Left lung (tissue), 14 donors: ENCODE measurements at places on chromosomes 5 and 9.

GRCh38 chr9:37676411-37676830 is 25.7 kb downstream of the FRMPD1 start:
- no peak for DNase-seq

DNA sequence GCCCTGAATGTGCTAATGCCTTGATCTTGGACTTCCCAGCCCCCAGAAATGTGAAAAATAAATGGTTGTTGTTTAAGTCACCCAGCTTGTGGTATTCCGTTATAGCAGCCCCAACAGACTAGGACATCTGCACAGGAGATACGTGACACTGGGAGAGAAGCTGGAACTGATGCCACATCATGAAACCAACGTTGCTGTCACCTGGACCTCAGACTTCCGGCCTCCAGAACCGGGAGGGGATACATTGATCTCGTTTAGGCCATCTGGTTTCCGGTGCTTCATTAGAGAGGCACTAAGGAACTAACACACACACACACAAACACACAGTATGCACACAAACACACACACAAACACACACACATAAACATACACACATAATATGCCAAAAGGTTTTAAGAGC is 75.0 kb upstream of the ICE1 start:
- no peak for DNase-seq

GRCh38 chr5:175386526-175386925 is 57.5 kb downstream of the DRD1 start:
- no peak for DNase-seq

- no peak for DNase-seq
These were observed 89.0 kb downstream of the ASTN2 start for GRCh38 chr9:117325831-117326230.

DNA sequence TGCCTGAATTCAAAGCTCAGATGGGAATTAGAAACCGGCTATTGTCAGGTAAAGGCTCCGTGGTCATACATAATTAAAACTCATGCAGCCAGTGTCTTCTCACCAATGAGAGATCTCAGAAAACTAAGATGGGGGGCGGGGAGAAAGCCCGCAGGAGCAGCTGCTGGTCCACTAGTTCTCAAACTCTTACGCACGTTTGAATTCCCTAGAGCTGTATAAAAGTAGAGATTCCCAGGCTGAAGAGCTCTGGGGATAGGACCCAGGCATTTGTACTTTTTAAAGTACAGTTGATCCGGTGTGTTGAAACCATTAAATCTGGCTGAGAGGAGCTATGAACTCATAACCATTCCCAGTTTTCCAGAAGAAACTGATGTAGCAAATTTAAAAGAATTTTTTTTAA is 68.5 kb downstream of the FRMD3 start:
- DNase-seq = no peak

DNA sequence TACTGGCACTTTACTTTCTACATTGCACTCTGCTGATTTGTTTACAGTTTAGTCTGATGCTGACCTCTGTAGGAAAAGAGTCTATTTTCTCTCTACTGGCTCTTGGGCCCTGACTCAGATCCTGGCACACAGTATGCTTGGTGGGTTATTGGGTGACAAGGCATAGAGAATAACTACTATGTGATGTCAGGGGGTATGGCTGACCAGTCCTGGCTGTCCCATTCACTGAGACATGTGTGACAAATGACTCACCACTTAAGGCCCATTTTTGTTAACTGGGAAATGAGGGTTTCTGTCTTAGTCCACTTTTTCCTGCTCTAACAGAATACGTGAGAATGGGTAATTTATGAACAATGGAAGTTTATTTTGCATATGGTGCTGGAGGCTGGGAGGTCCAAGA is 66.4 kb downstream of the DAPK1 start:
- no peak for DNase-seq

DNA sequence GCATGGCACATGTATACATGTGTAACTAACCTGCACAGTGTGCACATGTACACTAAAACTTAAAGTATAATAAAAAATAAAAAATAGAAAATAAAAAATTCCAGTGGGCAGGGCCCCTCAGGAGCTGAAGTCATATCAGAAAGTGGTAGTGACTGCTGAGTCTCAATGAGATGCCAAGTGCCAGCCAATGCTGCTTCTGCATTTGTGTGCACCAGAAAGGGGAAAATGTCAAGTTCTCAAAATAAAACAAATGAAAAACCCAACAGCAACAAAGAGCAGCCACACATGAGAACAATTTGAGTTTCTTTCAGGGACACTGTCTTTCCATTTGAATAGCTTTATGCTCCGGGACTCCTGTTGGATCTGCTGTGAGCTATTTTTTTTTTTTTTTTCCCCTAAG is 117.2 kb upstream of the CCDC112 start:
- no peak for DNase-seq

DNA sequence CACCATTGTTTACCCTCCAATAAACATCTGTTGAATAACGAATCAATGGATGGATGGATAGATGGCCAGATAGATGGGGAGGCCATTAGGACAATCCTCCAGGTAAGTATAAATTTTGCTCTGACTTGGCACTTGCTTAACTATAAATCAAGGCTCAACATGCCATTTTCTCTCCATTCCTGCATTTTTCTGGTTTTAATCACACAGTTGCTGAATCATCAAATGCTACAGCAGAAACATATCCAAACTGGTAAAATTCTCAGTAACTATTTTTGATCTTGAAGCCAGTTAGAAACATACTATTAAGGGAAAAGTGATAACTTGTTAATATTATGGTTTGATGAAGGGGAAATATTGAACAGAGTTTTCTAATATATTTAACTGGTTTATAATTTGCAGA is 71.5 kb upstream of the MTAP start:
- no peak for DNase-seq

- DNase-seq = no peak
These were observed 341.0 kb downstream of the PRR16 start for GRCh38 chr5:120805131-120805530.

GRCh38 chr9:137797206-137798120 is 80.1 kb upstream of the CACNA1B start:
- no peak for DNase-seq

DNA sequence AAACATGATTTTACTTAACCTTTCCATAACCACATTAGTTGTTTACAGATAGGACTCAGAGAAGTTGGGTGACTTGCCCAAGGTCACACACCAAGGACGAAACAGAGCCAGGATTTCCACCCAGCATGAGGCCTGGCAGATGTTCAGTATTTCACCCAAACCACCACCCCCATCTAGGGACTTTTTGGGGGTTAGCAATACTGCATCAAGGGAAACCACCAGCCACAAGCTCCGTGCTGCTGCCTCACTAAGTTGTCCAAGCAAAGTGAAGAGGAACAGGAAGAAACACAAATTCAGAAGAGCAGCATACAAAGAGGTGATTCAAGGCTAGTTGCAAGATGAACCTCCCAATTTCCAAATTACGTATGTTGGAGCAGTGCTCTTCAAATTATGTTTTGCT is 219.6 kb upstream of the RORB start:
- no peak for DNase-seq

GRCh38 chr9:88997646-88998045 is 6.4 kb downstream of the S1PR3 start:
- no peak for DNase-seq

- no peak for DNase-seq
These were observed 395.9 kb downstream of the PSAT1 start for GRCh38 chr9:78692871-78693270.

DNA sequence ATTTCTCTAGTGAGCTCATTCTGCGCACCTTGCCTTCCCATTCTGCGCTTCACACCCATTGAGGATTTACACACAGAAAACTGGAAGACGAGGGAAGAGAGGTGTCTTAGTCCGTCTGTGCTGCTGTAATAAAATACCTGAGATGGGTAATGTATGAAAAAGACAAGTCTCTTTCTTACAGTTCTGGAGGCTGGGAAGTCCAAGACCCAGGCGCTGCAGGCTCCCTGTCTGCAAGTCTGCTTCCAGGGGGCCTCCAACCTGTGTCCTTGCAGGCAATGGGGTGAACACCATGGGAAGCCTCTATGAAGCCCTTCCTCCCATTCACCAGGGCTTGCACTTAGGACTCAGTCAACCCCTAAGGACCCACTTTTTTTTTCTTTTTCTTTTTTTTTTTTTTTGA is 245.0 kb downstream of the AUH start:
- no peak for DNase-seq
